Upper lobe of right lung (tissue), 1 donor: ENCODE measurements at places on chromosomes 3 and 15. TPM values are rescaled to one million over a fixed set of nuclear protein-coding genes. Genes with fewer than 3 reads are reported as not detected.

- no peaks in the 10 kb centered on the region for H3K36me3 ChIP-seq
- no peaks in the 10 kb centered on the region for H3K27me3 ChIP-seq
- no peak overlapping the region for H3K4me3 ChIP-seq
- no peaks in the 10 kb centered on the region for H3K4me1 ChIP-seq
- no peak for DNase-seq
- H3K27ac ChIP-seq, result no peak overlapping the region
These were observed 180.1 kb upstream of the PRICKLE2 start for GRCh38 chr3:64405211-64405835.

- peaks cover 7% of the 10 kb centered on the region for H3K27me3 ChIP-seq
- H3K36me3 ChIP-seq, result no peaks in the 10 kb centered on the region
- H3K27ac ChIP-seq, result no peak overlapping the region
- peaks cover 11% of the 10 kb centered on the region for H3K4me1 ChIP-seq
These were observed 22.0 kb downstream of the RGMA start for GRCh38 chr15:93066834-93067648.

DNA sequence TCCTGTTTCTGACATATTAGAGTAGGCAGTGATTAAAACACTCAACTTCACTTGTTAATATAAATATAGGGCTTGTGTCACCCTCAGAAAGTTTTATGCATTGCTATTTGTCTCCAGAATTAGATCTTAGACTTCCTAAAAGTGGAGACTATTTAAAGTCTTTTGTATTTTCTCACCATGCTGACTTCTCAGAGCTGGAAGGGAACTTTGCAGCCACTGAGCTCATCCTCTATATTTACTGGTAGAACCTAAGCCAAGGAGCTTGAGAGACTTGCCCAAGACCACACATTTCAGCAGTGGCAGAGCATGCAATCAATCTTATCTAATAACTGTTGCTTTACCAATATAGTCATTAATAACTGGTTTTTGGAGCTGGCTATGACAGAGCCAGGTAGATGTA is 53.2 kb downstream of the STAC start:
- H3K27ac ChIP-seq, result no peak overlapping the region
- no peaks in the 10 kb centered on the region for H3K27me3 ChIP-seq
- H3K4me3 ChIP-seq, result no peak overlapping the region
- peaks cover 7% of the 10 kb centered on the region for H3K4me1 ChIP-seq
- H3K36me3 ChIP-seq, result no peaks in the 10 kb centered on the region

GRCh38 chr3:32992310-32992686 is 40.9 kb downstream of the CCR4 start:
- H3K4me3 ChIP-seq, result no peak overlapping the region
- no peak for DNase-seq
- H3K27me3 ChIP-seq, result no peaks in the 10 kb centered on the region
- H3K36me3 ChIP-seq, result peaks cover 4% of the 10 kb centered on the region
- H3K4me1 ChIP-seq, result no peaks in the 10 kb centered on the region

DNA sequence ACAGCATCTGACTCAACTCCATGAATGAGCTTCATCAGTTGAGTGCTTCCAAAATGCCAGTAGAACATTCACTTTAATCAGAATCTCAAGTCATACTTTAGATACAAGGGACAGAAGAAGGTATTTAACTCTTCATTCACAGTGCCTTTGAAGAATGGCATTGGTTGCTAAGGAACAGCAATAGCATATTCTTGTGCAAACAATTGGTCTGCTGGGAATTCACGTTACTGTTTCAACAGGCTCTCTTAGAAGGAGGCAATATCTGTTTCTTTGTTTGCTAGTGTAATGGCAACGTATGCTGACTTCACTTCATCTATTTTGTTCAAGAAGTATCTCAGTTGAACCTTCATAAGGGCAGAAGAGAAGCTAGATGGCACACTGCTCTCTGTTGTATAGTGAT is 113.9 kb downstream of the TMEM108 start:
- DNase-seq, result no peak
- no peaks in the 10 kb centered on the region for H3K4me1 ChIP-seq
- H3K27me3 ChIP-seq, result no peaks in the 10 kb centered on the region
- no peak overlapping the region for H3K27ac ChIP-seq
- H3K4me3 ChIP-seq, result no peak overlapping the region
- H3K36me3 ChIP-seq, result no peaks in the 10 kb centered on the region

DNA sequence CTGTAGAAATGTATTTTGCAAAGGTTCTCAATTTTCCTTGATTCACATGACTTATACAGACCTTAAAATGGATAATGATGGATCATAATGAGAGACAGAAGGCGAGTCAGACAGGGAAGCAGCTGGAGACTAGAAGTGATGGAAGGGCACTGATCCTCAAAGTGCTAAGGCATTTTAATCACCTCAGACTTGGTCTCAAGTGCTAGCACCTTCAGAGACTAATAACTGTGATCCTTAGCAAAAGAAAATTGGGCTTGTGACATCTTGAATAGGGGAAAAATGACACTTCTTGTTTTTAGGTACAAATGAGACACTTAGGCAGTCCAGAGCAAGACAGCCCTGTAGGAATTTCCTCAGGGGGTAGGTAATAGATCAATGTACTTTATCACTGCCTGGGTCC is 1011.7 kb downstream of the SQOR start:
- no peak overlapping the region for H3K4me3 ChIP-seq
- H3K4me1 ChIP-seq, result no peaks in the 10 kb centered on the region
- DNase-seq, result no peak
- H3K36me3 ChIP-seq, result no peaks in the 10 kb centered on the region
- no peaks in the 10 kb centered on the region for H3K27me3 ChIP-seq
- H3K27ac ChIP-seq, result no peak overlapping the region

DNA sequence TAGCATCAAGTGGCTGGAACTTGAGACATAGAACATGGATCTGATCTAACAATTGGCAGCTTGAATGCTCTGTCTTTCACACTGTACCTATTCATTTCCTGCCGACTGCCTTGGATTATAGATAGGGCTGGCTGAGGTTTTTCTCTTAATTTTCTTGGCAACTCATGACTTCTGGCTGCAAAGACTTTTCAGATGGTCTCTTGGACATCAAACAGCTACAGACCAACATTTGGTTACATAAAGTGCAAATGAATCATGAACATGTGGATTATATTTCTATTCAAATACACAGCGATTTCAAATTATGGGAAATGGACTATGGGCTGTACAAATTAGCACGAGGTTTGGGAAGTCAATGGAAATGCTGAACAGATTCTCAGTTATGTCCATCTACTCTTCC is 26.2 kb upstream of the IL16 start:
- H3K36me3 ChIP-seq, result no peaks in the 10 kb centered on the region
- no peak overlapping the region for H3K27ac ChIP-seq
- H3K27me3 ChIP-seq, result no peaks in the 10 kb centered on the region
- H3K4me1 ChIP-seq, result peaks cover 13% of the 10 kb centered on the region

DNA sequence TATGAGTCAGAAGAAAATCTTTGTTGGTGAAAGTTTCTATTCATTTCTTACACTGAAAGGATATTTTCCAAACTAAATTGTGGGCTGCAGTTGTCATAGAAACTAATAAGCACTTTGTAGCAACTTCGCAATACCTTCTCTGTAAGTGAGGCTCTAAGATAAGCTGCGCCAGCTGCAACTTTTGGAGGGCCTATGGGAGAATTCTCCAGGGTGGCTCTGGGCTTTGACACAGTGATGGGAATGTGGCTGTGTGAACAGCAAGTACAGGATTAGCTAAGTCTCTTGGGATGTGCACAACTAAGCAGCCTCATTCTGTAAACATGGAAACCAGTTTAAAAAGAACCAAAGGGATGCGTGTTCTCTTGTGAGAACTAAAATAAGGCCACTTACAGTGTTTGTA is 124.6 kb upstream of the SGO1 start:
- no peaks in the 10 kb centered on the region for H3K36me3 ChIP-seq
- no peak overlapping the region for H3K4me3 ChIP-seq
- H3K27me3 ChIP-seq, result no peaks in the 10 kb centered on the region
- DNase-seq, result no peak
- H3K27ac ChIP-seq, result no peak overlapping the region
- H3K4me1 ChIP-seq, result no peaks in the 10 kb centered on the region

- H3K27me3 ChIP-seq, result peaks cover 6% of the 10 kb centered on the region
- no peak within 1 kb of the TSS for H3K27ac ChIP-seq
- peak; percentile 61 for DNase-seq
- H3K4me3 ChIP-seq, result no peak within 1 kb of the TSS
- H3K4me1 ChIP-seq, result peaks cover 5% of the 10 kb centered on the region
- no peaks in the 10 kb centered on the region for H3K36me3 ChIP-seq
These were observed at the start of gene SLC51A for GRCh38 chr3:196216089-196216564. TSS of gene SLC51A (plus strand) at chr3:196216534. CDS start at chr3:196216713, 179 bp downstream.

- peaks cover 20% of the 10 kb centered on the region for H3K4me1 ChIP-seq
- peaks cover 7% of the 10 kb centered on the region for H3K36me3 ChIP-seq
- H3K27ac ChIP-seq, result peak overlapping the region; percentile 91
These were observed 1.2 kb downstream of the SHISA5 start for GRCh38 chr3:48502728-48503168.

DNA sequence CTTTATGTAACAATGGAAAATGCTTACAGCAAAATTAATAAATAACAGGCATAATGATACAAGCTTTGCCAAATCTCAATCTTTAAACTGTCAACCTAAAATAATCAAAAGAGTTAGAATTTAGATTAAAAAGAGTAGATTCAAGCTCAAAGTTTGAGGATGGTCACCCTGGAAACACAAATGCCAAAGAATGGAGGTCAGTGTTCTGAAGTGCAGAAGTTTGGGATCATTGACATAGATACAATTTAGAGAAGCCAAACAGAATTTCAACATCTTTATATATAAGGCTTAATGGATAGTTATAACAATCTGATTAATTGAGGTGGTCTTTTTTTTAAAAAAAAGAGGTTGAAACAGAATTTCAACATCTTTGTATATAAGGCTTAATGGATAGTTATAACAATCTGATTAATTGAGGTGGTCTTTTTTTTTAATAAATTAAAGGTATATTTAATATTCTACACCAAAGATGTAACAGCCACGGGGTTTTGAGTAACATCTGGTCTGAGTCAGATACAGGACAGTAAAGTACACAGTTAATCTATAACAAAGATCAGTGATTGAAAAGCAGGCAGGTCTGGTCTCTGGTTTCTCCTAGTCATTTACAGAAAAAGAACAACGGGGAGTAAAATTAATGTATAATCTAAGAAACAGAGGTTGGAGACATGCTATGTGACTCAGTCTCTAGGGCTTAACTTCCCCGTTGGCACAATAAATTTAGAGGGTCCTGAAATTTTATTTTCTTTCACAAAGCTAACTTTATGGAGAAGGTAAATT is 490.7 kb downstream of the GBE1 start:
- DNase-seq, result no peak
- H3K4me1 ChIP-seq, result no peaks in the 10 kb centered on the region
- H3K27ac ChIP-seq, result no peak overlapping the region
- no peaks in the 10 kb centered on the region for H3K27me3 ChIP-seq

DNA sequence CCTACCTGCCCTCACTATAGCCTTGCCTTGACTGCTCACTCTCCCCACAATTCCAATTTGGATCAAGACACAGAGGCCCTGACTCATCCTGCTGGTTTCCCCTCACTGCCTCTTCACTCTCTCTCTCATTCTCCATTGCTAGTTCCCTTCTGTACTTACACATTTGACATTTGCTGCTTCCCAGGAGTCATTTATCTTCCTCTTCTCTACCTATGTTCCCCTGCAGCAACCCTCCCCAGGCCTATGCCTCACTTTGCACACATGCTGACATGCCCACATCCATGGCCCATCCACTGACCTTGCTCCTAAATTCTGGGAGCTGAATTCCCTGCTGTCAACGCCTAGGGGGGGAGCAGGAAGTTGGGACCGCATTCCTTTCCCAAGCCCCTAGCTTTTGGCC is 82.2 kb downstream of the SRGAP3 start:
- no peak overlapping the region for H3K4me3 ChIP-seq
- no peak overlapping the region for H3K27ac ChIP-seq
- no peak for DNase-seq
- H3K27me3 ChIP-seq, result no peaks in the 10 kb centered on the region

DNA sequence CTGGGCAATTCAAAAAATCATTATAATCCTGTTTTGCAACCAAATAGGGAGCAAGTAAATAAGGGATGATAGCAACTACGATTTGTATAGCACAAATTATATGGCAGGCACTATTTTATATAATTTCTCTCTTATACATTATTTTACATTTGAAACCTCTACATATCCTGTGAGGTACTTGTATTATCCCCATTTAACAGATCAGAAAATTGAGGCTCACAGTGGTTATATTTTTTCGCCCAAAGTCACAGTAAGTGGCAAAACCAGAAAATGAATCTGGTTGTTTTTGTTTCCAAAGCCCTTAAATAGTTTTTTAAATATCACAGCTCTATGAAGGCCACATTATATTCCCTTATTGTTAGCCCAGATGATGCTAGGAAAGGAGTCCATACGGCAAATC is 74.3 kb downstream of the MLH1 start:
- no peak overlapping the region for H3K4me3 ChIP-seq
- H3K4me1 ChIP-seq, result no peaks in the 10 kb centered on the region
- peaks cover 52% of the 10 kb centered on the region for H3K36me3 ChIP-seq
- H3K27ac ChIP-seq, result no peak overlapping the region

DNA sequence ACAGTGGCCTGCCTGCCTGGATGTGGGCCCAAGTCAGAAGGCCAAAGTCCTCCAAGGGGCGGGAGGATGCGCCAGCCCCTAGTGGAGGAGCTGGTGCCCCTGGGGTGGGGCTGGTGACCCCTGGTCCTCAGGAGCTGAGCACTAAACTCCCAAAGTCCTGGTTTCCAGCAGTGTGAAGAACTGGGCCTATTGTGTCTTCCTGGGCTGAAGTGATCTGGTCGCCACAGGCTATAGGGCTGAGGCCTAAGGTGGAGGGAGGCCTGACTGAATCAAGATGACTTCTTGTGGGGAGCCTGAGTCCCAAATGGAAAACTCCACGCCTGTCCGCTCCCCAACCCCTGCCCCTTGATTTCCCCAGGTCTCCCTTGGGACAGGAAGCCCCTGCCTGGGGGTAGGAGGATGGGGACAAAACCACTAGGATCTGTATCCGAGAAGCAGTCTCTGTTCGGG is 753 bp upstream of the FES start:
- H3K4me3 ChIP-seq, result peak overlapping the region; percentile 76
- H3K27me3 ChIP-seq, result no peaks in the 10 kb centered on the region
- peaks cover 30% of the 10 kb centered on the region for H3K4me1 ChIP-seq
- H3K27ac ChIP-seq, result peak overlapping the region; percentile 96

DNA sequence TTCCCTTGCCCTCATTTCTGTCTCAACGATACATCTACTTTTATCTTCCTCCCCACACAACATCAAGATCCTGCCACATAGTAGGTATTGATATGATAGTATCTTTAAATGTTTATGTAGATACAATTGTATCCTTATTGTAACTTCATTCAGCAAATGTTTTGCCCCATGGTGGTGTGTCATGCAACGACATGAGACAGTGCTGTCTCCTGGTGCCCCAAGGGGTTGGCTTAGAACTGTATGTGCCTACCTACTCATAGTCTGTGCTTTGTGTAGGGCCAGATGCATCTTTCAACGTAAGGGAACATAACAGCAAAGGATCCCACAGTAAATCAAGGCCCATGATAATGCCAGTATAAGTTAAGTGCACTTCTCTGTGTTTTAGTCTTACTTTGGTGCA is 2.8 kb upstream of the CD47 start:
- H3K36me3 ChIP-seq, result no peaks in the 10 kb centered on the region
- DNase-seq, result no peak
- H3K4me3 ChIP-seq, result no peak overlapping the region

GRCh38 chr15:78570710-78571109 is 5.4 kb downstream of the CHRNA5 start:
- H3K36me3 ChIP-seq, result no peaks in the 10 kb centered on the region
- peaks cover 16% of the 10 kb centered on the region for H3K27me3 ChIP-seq
- no peaks in the 10 kb centered on the region for H3K4me1 ChIP-seq
- DNase-seq, result no peak
- no peak overlapping the region for H3K4me3 ChIP-seq

The MYZAP gene
- total RNA-seq, result 30.9 TPM

The IGSF10 gene
- 32.4 TPM for total RNA-seq

The MYEF2 gene
- 21.3 TPM for total RNA-seq

The SYNM gene
- 19.5 TPM for total RNA-seq

The ATP13A4 gene
- total RNA-seq, result 248 TPM

The SLC22A13 gene
- 0.41 TPM for total RNA-seq

The PPP2R3A gene
- 7.4 TPM for total RNA-seq
